Heart right ventricle (tissue), 16 donors: ENCODE measurements at places on chromosomes 3 and 15. TPM values are rescaled to one million over a fixed set of nuclear protein-coding genes. Genes with fewer than 3 reads are reported as not detected.

The MTHFS gene
- 38.5 TPM for polyA plus RNA-seq

The GRM7 gene
- not detected for polyA plus RNA-seq

The GATM gene
- 4.7 TPM for polyA plus RNA-seq

The EPB42 gene
- polyA plus RNA-seq: 0.03 TPM

The BTLA gene
- not detected for polyA plus RNA-seq

DNA sequence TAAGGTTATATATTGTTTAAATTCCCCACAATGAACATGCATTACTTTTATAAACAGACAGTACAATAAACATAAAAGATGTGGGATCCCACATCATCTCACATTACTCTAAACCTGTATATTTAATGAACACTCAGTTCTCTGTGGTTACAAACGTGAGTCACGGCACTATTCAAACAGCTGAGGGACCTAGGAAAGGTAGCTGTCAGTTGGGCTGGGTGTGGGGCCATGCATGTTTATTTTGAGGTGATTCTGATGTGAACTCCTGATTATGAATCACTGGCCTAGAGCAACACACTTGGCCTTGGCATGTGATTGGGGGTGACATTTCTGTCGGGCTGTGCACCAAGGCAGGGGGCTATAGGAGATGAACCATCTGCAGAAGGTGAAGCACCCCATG is 147.6 kb upstream of the HACD2 start:
- no peak for DNase-seq

DNA sequence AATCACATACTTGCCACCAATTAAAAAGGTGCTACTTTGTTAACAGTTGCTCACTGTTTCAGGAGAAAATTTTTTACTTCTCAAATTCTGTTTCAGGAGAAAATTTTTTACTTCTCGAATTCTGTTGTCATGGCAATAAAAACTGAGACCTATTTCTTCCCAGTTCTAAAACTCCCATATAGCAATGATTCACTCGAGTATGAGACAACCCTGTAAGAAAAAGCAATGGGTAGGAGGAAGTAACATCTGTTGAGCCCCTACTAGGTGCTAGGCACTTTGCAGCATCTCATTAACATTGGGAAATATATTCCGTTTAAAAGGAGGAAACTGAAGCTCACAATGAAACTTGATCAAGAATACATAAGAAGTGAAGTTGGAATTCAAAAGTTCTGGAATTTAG is 35.1 kb upstream of the IGSF11 start:
- no peak for DNase-seq

GRCh38 chr3:112505907-112506306 is 6.6 kb upstream of the BTLA start:
- no peak for DNase-seq

DNA sequence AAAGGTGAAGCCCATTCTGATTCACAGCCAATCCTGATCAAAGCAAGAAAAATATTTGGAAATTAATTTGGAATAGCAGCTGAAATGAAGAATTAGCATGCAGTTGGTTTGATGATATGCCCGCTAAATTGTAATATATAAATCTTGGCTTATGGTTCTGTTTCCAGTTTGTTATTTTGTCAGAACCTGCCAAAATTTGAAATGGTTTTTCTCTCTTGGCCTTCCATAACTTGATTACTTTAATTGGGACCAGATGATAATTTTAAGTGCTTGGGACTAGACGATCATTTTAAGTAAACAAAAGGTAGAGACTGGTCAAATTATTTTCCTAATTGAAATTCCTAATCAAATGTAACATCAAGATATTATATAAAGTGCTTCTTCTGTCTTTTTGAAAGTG is 842.4 kb downstream of the TBL1XR1 start:
- no peak for DNase-seq

GRCh38 chr3:36259580-36259979 is 120.7 kb upstream of the STAC start:
- no peak for DNase-seq

DNA sequence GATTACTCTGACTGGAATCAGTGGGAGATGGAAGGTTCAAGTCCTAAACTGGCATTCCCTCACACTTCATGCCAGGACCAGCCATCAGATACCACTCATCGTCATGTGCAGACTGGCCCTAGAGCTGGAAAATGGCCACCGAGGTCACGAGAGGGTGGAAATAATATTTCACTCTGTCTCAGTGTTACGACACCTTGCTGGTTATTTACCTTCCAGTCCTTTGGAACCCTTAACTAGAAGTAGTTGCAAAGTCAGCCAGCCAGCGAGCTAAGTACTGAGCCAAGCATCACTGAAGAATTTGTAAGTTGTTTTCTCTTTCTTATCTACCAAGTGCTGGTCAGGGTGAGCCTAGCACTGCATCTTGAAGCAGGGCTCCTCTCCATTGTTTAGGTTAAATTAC is 309.9 kb upstream of the RASGRP1 start:
- DNase-seq: no peak

DNA sequence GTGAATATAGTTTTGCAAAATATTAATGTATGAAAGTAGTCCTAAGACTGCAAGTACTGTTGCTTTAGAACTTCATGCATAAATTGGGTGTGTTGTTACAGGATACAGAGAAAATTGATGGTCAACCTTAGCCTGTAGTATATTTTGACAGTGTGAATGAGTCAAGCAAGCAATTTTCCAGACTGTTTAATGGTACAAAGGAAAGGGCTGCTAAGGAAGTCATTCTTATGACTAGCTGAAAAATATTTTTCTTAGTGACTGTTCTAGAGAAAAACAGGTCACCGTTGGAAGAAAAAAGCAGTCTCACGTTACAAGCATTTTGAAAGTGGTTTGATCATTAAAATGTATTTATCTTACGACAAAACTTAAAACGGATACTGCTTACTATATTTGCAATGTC is 49.2 kb downstream of the MBNL1 start:
- DNase-seq: no peak

DNA sequence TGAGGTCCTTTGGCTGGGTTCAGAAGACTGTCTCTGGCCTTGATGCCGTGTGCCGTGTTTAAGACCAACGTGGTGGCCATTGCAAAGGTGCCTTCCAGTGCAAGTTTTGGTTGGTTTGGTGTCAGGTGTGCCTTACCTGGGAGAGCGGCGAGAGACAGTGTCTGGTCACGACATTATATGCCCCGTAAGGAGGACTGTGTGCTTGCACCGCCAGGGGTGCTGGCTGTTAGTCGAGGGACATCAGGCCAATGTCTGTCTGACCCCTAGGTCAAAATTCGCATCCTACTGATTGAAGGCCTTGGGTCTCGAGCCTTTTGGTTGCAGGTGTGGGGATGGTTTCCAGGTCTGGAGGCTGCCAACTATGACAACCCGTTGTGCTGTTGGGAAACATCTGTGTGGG is 111.9 kb downstream of the SNRPN start:
- no peak for DNase-seq

- no peak for DNase-seq
These were observed 277.9 kb upstream of the NR2F2 start for GRCh38 chr15:96052572-96053030.

DNA sequence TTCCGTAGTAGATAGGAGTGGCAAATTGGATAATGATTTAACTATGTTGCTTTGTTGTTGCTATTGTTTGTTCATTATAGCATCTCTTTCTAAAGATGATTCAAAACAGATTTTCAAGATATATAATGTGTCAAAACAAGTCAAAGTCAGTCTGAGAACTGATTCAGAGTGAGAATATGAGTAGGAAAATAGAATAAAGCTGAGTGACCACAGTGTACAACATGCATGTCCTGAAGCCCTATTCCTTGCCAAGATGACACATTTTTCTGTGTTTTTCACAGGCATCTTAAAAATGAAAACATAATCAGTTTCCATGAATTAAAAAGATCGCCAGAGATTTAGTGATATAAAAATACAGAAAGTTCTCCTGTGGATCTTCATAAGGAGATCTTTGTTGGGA is 57.0 kb upstream of the THRB start:
- DNase-seq: no peak

- DNase-seq: peak; percentile 12
These were observed at the start of gene TAGLN3 for GRCh38 chr3:111998636-111999483. Gene TAGLN3 (plus strand): TSS chr3:111998922. CDS start chr3:111999423, 501 bp downstream.

GRCh38 chr3:41236228-41236627 is 36.9 kb downstream of the CTNNB1 start:
- no peak for DNase-seq

- no peak for DNase-seq
These were observed 198.2 kb downstream of the SLCO3A1 start for GRCh38 chr15:92051716-92052115.

DNA sequence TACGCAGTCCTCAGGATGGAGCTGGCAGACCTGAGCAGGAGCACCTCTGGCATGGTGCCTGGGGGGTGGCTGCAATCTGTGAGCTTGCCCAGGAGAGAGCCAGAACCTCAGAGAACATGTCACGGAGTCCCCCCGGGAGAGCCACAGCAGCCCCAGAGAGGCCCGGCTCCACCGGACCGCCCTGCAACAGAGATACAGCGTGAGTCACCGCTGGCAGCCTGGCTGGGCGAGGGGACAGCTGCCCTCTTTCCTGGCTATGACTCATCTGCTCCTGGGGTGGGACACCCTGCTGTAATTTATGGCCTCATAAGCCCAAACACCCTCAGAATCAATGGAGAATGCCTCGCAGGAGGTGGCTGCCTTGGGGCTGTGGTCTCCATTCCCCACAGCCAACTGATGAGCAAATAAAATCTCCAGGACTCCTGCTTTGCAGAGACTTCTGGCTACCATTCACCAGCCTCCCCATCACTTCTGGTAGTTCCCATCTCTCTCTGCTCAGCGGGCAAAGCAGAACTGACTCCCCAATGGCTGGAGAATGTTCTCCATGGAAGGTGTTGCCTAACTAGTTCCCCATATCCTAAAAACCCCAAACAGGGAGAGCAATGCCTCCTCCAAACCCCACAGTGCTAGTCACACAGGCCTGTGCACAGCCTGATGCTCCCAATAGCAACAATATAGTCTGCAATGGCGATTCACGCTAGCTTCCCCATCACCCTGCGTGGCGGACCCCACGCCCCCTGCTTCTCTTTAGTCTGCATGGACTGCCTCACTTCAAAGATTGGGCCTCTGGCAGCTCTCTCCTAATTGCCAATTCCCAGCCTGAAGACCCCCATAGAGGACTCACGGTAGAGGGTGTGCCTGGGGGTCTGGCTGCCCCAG is 21.6 kb downstream of the ACSBG1 start:
- DNase-seq: peak; percentile 66

DNA sequence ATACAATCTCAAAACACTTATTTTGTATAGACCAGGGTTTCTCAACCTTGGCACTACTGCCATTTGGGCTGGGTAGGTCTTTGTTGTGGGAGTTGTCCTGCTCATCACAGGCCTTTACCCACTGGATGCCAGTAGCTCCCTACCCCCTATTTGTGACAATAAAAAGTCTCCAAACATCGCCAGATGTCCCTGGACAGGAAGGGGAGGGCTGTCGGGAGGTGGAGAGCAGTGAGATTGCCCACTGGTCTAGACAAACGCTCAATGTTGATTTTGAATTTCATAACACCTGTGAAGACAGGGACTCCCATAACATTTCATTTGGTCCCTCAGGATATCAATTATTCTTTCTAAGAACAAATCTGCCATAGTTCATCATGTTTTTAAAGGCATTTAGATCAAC is 151.7 kb upstream of the PTPRG start:
- DNase-seq: no peak

DNA sequence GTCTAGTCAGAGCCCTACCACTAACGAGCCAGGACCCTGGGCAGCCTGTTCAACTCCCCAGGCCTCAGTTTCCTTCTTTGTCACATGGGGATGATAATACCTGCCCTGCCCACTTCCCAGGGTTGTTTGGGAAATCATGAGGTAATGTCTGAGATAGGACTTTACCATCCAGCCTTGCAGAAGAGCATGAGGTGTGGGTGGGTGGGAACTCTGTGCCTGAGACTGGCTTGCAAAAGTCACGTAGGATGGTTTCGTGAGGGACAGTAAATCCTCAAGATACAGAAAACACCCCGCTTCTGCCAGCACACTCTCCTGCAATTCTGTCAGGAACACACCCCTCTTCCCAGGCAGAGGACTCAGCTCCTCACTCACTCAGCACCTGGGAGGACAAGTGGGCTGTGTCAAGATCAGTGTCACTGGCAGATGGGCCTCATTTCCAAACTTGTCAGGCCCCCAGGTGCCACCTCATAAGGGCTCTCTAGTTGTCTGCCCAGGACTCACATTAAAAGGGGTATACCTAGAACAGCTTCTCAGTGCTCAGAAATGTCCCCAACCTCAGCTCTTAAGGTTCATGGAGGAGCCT is 58.4 kb downstream of the DAPK2 start:
- no peak for DNase-seq

DNA sequence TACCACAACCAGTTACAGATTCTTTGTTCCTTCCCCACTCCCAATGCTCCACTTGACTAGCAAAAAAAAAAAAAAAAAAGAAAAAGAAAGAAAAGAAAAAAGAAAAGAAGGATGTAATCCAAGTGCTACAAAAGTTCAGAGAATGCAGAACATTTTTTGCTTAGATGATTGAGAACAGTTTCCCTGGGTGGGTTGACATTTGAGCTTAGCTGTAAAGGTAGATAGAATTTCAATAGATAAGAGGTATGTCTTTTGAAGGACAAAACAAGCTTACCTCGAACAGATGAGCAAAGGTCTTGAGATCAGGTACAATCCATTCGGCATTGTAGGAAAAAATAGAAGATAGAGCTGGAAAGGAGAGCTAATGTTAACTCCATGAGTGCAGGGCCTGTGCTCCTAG is 344.6 kb upstream of the NECTIN3 start:
- no peak for DNase-seq

DNA sequence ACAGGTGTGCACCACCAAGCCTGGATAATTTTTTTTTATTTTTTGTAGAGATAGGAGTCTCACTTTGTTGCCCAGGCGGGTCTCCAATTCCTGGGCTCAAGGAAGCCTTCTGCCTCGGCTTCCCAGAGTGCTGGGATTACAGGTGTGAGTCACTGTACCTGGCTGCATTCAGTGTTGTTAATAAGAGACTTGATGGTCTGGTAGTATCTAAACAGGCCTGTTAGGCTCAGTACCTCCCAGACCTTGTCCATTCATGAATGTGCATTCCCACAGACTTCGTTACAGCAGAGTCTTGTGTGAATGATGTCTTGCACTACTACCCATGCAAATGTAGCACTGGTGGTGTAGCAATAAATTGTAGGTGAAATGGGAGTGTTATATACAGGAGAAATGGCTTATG is 17.7 kb downstream of the CMTM8 start:
- no peak for DNase-seq

- no peak for DNase-seq
These were observed 47.3 kb downstream of the RPN1 start for GRCh38 chr3:128603313-128603712.

DNA sequence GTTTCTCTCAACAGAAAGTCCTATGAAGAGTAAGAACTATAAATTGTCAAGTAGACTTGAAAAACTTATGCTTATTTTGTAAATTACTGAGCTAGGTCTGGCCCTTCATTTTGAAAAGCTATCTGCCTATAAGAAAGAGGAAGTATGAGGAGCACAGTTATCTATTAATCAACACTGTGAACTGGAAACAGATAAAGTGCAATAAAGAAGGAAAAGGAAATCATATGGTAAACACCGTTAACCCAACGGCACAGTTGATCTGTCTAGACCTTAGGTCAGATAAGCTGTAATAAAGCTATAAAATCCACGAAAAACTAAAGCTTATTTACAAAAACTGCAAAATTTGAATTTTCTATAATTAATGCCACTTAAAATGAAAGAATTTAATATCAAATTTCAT is 242.5 kb downstream of the ZBTB20 start:
- DNase-seq: no peak

GRCh38 chr3:179716226-179716625 is 63.4 kb downstream of the USP13 start:
- no peak for DNase-seq

GRCh38 chr15:85154061-85154460 is 172.4 kb downstream of the PDE8A start:
- no peak for DNase-seq
